CD8-positive, alpha-beta memory T cell (primary cell): ENCODE measurements at places on chromosomes 2 and 18. TPM values are rescaled to one million over a fixed set of nuclear protein-coding genes. Genes with fewer than 3 reads are reported as not detected.

Gene PLA2R1
- total RNA-seq = not detected

Gene COLEC12
- total RNA-seq = not detected

Gene IGFBP2
- total RNA-seq = 1.1 TPM

Gene SCN2A
- total RNA-seq = not detected

Gene CMPK2
- 0.62 TPM for total RNA-seq

Gene PLCD4
- total RNA-seq = not detected

Gene TBR1
- total RNA-seq = not detected

Gene RAX
- not detected for total RNA-seq

Gene SLC66A3
- total RNA-seq = 11.0 TPM

Gene UGT1A1
- not detected for total RNA-seq

Gene CHAC2
- total RNA-seq = 25.6 TPM

Gene REG1B
- not detected for total RNA-seq

Gene MC2R
- total RNA-seq = not detected

Gene MTX2
- total RNA-seq = 26.3 TPM

Gene GORASP2
- total RNA-seq = 70.7 TPM

Gene ERICH2
- total RNA-seq = not detected
